ENCODE measurements at places on chromosomes 5 and 9.

DNA sequence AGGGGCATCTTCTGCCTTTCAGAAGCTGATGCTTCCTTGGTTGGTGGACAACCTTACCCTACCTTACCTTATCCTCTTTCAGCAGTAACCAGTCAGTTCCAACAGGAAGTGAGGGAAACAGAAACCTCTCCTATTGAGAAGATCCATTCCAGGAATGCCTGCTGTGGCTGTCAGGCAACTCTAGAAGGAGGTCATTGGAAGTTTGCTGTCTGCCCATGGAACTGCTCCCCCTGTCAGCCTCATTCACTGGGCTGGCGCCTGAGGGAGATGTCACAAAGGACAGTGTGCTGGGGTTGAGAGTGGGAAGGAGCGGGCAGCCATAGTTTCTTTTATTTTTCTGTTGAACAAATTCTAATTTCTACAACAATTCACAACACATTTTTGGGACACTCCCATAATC, 54.7 kb downstream of the IRX1 start:
- DNase-seq: no peak

- DNase-seq: no peak
Observed at GRCh38 chr9:114151426-114151956, 3.8 kb upstream of the COL27A1 start.

DNA sequence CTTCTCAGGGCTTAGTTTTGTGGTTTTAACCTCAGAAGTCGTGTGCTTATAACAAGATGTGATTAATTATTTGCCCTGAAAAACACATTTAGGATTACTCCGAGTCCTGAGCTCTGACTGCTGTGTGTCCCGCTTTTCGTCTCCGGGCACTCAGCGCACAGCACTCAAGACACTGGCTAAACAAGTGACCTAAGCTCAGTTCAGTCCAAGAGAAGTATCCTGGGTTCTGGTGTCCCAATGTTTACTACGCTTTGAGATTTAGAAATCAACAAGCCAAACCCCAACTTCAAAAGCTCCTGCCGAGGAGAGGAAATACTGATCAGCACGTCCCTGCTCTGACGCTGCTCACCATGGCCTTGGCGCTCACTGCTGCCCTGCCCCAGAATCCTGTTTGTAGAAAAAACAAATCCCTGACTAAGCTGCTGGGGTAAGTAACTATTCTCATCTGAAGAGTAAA, 53.2 kb downstream of the IPPK start:
- DNase-seq: peak; percentile 11

DNA sequence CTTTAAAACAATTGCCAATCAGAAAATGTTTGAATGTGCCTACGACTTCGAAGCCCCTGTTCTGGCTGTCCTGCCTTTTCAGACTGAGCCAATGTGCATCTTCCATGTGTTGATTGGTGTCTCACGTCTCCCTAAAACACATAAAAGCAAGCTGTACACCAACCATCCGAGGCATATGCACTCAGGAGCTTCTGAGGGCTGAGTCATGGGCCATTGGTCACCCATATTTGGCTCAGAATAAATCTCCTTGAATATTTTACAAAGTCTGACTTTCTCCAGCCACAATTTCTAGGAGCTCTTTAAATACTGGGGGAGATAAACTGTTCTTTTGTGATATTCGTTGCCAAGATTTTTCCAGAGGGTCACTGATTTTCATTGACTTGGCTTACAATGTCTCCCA, 53.9 kb downstream of the C9orf57 start:
- DNase-seq: no peak

- no peak for DNase-seq
Observed at GRCh38 chr5:32428426-32428825, 16.1 kb downstream of the ZFR start.

GRCh38 chr9:129451089-129451656, 169.7 kb downstream of the C9orf50 start:
- no peak for DNase-seq

DNA sequence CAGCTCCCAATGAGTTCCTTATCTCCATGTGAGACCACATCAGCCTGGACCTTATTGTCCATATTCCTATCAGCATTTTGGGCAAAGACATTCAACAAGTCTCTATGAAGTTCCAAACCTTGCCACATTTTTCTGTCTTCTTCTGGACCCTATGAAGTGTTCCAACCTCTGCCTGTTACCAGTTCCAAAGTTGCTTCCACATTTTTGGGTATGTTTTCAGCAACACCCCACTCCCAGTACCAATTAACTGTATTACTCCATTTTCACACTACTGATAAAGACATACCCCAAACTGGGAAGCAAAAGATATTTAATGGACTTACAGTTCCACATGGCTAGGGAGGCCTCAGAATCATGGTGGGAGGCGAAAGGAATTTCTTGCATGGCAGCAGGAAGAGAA, 548.5 kb downstream of the CHSY3 start:
- no peak for DNase-seq

DNA sequence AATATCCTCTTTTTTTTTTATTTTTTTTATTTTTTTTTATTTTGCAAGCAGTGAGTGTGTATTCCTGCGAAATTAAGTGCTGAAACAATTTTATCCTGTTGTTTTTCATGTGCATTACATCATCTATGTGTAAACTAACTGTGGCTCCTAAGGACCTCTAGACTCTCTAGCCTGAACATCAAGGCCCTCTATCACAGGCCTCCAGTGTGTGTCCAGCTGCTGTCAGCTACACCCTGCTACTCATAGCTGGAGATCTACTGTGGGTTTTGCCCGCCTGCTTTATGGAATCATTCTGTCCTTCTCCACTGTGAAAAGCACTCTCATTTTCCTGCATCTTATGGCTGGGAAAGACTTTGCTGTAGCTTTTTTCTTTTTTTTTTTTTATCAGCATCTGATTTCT, 157.8 kb downstream of the KCTD16 start:
- DNase-seq: no peak

- DNase-seq: no peak
Observed at GRCh38 chr9:72983512-72984225, 30.8 kb upstream of the ALDH1A1 start.

GRCh38 chr5:137279521-137280231, 219.4 kb downstream of the SPOCK1 start:
- no peak for DNase-seq

GRCh38 chr5:96614110-96614691, 48.0 kb upstream of the CAST start:
- DNase-seq: peak; percentile 53

- DNase-seq: no peak
Observed at GRCh38 chr9:68841276-68842052, 136.4 kb downstream of the PIP5K1B start.

GRCh38 chr5:39713250-39713916, 288.6 kb upstream of the DAB2 start:
- no peak for DNase-seq

GRCh38 chr9:15541872-15542271, 11.0 kb upstream of the CCDC171 start:
- DNase-seq: no peak

DNA sequence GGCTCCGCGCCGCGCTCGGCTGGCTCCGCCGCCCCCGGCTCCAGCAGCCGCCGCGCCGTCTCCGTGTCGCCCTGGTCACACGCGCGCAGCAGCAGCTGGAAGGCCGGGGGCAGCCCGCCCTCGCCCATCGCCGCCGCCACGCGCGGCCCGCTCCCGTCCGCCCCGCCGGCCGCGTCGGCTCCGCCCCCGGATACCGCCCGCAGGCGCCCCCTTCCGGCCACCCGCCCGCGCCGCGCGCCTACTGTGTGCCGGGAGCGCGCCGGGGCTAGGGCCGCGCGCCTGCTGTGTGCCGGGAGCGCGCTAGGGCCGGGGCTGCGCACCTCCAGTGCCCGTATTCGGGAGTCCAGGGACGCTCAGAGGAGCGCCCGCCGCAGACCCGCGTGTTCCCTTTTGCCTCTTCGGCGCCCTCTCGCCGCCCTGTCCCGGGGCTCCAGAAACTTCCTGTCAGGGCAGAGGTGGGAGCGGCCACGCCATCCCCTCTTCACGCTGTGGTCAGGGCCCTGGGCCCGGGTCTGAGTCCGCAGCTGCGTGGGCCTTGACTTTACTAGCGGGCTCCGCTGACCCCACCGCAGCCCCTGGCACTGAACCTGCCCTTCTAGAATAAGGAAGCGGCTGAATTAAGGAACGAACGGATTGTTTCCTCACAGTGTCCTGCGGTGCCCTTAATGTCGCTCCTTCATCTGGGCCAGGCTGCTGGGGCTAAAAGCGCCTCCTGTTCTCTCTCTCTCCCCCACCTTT, at the start of gene ANKS6:
Gene ANKS6, minus strand, starts transcription at position 192 of the 738 bp plus-strand sequence. Its CDS starts 64 bp downstream, at position 128.
- DNase-seq: peak; percentile 88

- DNase-seq: no peak
Observed at GRCh38 chr5:118247458-118247857, 740.9 kb downstream of the DTWD2 start.

GRCh38 chr5:105670596-105670995, 2000.1 kb downstream of the EFNA5 start:
- DNase-seq: no peak

DNA sequence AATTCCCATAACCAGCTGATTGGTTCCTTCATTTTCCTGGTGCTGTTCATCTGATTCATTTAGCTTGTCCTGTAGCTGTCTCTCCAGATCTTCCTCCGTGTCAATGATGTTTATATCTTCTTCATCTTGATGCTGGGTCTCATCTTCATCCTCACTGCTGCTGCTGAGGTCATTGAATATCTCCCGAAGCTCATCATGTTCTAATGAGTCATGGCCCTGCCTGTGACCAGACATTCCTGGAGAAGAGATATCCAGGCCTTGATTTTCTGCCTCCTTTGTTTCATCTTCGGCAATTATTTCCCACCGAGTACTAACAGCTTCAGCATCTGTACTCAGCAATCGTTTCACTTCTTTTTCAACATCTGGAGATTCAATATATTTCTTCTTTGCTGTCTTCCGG, 1.4 kb downstream of the TAF7 start:
- no peak for DNase-seq

GRCh38 chr5:96256795-96257470, 176.1 kb downstream of the PCSK1 start:
- no peak for DNase-seq

DNA sequence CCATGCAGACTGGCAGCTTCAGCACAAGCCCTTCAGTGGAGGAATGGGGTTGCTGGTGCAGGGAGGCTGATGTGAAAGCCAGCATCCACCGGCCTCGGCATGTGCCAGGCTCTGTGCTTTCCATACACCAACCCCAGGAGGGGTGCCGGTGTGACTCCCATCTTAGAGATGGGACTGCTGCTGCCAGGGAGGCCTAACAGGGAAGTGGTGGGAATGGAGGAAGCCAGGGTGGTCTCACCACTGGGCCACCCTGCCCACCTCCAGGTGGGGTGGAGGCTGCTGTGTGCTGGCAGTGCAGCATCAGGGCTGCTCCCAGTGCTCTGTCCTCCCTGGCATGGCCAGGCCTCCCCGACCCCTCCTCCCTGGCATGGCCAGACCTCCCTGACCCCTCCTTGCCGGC, 32.8 kb upstream of the PITX1 start:
- DNase-seq: no peak

DNA sequence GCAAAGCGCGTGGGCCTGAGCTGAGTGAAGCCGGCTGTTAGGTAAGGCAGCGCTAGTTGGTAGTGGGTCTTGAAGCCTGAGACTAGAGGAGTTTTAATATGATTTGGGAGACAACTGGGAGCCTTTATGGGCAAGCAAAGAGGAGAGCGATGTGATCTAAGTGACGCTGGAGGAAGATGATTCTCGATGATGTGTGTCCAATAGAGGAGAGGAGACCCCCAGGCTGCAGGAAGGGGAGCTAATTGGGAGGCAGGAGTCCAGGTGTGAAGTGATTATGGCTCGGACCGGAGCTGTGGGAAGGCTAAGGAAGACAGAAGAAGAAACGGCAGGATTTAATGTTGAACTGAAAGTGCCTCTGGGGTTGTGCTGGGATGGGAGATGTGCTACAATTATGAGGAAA, 482.9 kb upstream of the KIF2A start:
- no peak for DNase-seq

DNA sequence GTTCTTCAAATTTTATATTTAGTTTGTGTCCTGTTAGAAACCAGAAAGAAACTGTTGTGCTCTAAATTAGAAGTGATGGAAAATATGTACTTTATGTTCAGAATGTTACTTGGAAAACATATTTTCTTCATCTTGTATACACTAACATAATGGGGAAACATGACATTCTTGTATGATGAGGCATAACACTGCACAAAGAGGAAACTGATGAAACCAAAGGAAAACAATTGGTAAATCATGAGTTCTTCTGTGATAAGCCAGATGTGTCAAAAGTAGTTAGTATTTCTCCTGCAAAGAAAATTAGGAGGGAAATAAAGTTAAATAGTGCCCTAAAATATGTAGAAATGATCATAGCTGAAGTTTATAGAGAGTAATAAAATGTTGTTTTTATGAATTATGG, 111.1 kb upstream of the FBN2 start:
- no peak for DNase-seq

DNA sequence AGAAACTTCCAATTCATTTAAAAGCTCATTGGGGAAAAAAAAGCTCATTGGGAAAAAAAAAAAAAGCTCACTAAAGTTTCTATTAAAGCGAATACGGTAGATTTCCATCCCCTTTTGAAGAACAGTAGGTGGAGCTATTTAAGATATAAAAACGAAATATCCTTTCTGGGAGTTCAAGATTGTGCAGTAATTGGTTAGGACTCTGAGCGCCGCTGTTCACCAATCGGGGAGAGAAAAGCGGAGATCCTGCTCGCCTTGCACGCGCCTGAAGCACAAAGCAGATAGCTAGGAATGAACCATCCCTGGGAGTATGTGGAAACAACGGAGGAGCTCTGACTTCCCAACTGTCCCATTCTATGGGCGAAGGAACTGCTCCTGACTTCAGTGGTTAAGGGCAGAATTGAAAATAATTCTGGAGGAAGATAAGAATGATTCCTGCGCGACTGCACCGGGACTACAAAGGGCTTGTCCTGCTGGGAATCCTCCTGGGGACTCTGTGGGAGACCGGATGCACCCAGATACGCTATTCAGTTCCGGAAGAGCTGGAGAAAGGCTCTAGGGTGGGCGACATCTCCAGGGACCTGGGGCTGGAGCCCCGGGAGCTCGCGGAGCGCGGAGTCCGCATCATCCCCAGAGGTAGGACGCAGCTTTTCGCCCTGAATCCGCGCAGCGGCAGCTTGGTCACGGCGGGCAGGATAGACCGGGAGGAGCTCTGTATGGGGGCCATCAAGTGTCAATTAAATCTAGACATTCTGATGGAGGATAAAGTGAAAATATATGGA, at the start of gene PCDHGA12:
Gene PCDHGA12, plus strand, starts transcription at position 176 of the 782 bp plus-strand sequence. Its CDS starts 253 bp downstream, at position 429.
- no peak for DNase-seq

DNA sequence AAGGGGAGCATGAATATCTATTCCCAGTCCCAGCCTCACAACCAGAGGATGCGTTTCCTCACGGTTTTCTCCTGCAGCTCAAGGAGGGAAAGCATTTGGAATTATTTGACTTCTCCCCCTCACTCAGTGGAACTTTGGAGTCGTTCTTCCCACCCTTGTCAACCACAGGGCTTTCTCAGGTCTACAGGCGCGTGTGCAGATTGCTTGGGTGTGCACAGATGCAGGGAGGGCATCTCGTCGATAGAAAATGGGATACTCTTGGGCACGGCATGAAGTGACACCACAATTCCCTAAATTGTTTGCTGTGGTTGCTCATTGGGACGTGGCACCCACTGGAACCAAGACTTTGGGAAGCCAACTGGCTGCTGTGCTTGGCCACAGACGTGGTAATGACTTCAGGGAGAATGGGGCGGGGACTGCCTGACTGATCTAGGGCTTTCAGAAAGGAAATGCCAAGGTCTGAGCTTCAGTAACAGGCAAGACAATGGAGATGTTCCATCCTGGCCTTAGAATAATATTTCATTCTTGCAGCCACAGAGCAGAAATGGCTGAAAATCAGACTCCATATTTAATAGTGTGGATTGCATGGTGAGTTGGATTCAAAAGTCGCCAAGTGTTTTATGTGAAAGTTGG, 12.2 kb upstream of the OBP2B start:
- DNase-seq: peak; percentile 16

GRCh38 chr5:31113666-31114350, 79.7 kb upstream of the CDH6 start:
- DNase-seq: no peak

GRCh38 chr5:151949701-151950308, 25.2 kb upstream of the GLRA1 start:
- DNase-seq: no peak

Data from ecto neural progenitor cell (in vitro differentiated cells).